Activated T-cell treated with anti-CD3 and anti-CD28 coated beads, Interleukin-2, amount 50 U/mL, for 1 hour (primary cell): ENCODE measurements at places on chromosomes 5 and 9.

DNA sequence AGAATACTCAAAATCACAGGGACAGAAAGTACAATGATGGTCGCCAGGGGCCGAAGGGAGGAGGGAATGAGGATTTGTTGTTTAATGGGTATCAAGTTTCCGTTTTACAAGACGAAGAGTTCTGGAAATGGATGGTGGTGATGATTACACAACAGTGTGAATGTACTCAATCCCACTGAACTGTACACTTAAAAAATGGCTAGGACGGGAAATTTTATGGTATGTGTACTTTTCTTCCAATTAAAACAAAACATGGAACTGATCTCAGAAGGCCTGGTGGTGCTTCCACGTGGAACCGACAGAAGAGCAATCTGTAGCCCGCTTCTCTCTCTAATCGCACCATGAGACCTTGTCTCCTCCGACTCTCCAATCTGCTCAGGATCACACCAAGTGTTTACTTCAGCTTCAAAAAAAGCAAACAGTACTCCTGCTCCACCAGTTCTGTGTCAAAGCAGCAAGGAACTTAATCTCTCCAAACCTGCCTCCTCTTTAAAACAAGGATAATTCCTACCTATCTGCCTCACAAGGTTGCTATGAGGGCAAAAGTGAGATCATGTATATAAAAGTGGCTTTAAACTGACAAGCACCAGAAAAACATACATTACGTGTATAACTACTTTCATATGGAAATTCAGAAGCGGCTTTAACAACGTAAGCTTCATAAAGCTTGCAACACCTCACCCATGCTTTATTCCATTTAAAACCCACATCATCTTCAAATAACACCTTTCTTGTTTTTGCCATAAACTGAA lies 2.1 kb downstream of the ECPAS start:
- no peak for DNase-seq

GRCh38 chr5:97452646-97453045 lies 269.6 kb upstream of the RIOK2 start:
- DNase-seq, result no peak

DNA sequence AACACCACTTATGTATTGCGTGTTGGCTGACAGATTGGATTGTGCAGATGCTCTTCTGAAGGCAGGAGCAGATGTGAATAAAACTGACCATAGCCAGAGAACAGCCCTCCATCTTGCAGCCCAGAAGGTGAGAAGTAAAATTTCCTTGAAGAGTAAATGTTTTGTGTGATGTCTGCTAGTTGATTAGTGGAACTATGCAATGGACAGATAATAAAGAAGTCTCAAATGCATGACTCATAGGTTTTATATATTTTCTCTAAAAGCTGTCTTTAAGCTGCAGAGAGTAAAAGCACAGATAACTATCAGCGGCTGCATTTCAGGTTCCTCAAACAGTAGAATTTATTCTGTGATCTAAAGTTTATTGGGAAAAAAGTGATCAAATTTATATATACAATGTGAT lies 27.4 kb downstream of the INVS start:
- DNase-seq, result no peak

DNA sequence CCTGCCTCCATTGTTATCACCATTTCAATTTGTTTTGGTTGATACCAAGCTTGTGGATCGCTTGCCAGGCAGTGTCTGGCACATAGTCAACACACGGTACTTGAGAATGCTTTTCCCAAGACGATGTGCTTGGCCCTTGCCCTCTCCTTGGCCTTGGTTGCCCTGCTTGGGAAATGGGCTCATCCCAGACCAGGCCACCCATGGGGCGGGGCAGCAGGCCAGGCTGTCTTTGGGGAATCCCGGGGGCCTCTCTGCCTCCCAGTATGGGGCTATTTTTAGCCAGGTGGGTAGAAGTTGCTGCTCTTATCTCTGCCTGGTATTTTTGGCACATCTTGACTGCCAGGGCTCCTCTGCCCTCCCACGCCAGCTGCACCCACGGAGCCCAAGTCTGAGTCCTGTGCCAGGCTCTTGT lies 49.9 kb downstream of the LMX1B start:
- no peak for DNase-seq

DNA sequence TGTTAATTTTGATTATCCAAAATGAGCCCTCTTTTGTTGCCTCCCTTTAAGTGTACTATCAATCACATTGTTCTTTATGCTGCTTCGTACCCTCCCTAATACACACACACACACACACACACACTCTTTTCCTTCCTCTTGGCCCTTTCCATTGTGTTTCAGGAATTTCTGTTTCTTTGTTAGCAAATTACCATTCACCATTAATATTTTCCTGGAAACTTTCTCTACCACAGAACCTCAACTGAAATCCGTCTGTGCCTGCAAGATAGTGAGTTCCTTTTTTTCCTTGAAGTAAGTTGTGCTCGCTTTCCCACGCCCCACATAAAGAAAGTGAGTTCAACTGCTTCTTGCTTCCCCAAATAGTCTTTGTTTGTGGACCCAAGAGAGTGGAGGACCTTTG lies 61.8 kb downstream of the SMIM15 start:
- no peak for DNase-seq
